GM12878 (cell line): ENCODE measurements at places on chromosomes 4 and X.

DNA sequence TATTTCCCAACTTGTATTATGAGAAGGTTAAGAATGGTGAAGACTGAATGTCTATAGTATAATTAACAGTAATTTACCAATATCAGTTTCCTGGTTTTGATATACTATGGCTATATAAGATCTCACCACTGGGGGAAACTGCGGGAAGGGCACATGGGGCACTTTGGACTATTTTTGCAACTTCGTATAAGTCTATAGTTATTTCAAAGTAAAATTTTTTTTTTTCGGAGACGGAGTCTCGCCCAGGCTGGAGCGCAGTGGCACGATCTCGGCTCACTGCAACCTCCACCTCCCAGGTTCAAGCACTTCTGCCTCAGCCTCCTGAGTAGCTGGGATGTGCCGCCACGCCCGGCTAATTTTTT, 46.1 kb downstream of the CXorf58 start:
- DNase-seq: no peak

DNA sequence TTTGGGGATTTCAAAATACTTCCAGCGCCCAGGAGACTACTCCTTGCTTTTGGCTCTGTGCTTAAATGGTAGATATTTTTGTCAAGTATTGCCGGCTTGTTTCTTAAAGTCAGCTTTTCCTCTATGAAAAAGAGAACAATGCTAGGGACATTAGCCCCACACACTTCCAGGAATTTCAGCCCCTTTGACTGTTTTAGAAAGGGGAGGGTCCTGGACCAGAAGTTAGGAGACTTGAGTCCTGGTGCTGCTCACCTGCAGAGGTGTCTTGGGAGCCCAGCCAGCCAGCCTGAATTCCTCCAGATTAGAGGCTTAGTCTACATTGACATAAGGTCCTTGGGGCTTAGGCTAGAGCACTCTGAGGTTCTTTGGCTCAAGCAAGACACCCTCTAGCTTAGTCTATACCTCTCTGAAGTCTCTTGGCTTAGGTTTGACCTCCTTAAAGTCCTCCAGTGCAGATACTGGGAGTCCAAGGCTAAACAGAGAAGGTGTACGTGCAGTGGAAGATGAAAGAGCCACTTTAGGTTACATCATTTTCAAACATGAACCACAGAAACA, 1.6 kb upstream of the SETD7 start:
- no peak for DNase-seq

- no peak for DNase-seq
Observed at GRCh38 chr4:89737888-89738287, 99.1 kb downstream of the SNCA start.

DNA sequence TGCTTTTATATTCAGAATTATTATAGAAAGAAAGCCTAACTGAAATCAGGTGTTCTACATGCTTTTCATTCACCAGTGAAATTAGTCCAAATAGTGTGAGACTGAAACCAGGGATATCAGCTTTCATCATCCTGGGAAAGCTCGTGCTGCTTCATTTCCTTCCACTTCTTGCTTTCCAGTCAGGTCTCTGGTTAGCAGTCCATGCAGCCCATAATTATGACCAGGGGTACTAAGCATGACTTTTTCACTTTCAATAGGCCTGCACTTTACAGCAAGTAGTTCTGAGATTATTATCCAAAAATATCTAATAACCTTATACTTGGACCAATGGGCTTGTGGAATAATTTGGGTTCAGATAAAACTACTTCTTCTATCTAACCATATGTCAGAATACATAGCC, 673.2 kb upstream of the MAGEB2 start:
- DNase-seq: no peak

DNA sequence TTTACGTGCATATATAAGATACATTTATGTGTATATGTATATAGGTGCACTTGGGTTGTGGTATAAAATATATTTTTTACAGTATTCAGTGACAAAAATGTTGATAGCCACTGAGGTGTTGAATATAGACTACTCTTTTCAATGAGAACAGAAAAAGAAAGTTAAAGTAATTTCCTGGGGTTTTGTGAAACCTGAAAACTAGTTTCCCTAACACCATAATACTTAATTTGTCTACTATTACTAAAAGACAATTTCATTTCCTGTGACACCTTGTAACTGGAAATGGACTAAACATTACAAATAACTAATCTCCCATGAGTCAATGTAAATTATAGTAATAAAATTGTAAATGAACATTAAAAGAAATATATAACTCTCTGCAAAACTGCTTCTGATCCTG, 32.0 kb upstream of the MAP9 start:
- no peak for DNase-seq

DNA sequence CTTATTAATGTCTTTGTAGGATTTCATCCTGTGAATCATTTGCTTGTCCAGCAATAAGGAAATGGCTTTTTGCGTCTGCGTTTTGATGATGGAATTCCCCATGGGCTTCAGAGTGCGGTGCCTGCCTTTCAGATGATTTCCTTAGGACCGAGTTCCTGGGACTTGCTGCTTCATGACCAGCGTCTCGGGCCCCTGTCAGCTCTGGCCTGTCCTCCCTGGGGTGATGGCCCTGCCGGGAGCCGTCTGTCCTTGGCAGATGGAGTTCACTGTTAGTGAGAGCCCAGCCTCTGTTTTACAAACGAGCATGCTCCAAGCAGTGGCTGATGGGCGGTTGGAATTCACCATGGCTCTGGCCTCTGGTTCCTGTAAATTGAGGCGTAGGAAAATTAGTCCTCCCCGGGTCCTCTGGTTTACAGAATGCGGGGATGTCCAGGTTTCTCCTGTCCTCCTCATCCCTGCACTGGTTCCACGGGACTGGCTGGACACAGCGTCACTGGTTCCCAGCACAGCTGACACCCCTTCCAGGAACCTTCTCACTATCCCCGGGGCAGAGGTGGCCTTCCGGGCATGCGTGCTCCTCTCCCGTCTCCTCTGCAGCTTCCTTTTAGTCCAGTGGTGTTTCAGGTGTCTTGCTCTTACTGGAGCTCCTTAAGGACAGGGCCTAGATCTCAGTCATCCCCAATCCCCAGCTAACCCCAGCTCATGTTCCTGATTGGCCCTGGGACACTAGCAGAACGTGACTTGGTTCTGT, 34.9 kb downstream of the TBC1D14 start:
- DNase-seq: no peak

DNA sequence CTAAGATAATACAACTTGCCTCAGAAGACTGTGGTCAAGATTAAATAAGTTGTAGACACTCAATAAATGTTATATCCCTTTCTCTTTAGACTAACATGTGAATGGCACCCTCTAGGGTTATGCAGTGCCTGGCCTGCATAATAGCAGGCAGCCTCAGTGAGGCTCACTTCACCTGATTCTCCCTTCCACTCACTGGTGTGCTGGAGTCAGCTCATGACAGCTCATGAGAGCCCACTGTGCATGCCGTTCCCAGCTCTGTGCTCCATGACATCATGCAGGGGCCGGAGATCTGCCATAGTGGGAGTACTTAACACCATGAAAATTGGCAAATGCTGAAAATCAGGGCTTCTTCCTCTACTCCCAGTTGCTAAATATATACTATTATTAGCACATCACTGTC, 64.5 kb downstream of the TEC start:
- DNase-seq: no peak

- no peak for DNase-seq
Observed at GRCh38 chrX:18448416-18448815, 23.0 kb downstream of the CDKL5 start.

DNA sequence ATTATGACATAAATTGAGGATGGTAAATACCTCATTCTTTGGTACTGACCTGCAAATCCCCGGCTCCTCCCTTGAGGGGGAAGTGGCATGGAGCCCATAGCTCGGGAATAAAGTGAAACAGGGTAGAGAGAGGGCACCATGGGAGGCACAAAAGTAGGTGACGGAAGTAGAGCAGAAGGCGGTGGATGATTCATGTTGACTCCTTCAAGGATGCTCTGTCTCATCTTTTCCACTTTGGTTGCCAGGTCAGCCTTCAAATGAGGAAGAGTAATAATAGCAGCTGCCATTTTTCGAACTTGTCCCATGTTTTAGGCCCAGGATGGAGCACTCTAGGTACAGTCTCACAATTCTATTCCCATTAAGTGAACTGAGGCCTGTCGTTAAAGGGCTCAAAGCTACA, 41.4 kb upstream of the PHF8 start:
- no peak for DNase-seq

DNA sequence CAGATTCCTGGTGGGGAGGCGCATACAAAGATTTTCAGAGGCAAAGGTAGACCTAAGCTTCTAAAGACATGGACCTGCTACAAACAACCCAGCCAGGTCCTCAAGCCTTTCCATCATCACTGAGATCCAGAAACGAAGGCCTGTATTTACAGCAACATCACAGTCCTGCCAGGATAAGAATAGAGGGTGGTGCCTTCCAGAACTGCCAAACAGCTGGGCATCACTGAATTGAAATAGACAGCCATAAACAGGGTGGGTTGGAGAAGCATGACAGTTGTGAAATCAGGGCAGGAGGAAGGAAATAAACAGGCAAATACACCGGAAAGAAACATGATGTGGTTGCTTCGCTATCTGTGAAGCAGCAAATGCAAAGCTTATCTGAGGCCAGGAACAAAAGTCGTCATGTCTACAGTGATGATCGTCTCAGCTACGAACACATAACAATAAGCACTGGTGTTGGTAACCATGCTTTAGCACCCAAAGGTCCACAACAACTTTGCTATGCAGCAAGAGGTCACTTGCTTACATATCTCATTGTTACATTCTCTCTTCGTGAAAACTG, 6.7 kb upstream of the TMEM154 start:
- no peak for DNase-seq

DNA sequence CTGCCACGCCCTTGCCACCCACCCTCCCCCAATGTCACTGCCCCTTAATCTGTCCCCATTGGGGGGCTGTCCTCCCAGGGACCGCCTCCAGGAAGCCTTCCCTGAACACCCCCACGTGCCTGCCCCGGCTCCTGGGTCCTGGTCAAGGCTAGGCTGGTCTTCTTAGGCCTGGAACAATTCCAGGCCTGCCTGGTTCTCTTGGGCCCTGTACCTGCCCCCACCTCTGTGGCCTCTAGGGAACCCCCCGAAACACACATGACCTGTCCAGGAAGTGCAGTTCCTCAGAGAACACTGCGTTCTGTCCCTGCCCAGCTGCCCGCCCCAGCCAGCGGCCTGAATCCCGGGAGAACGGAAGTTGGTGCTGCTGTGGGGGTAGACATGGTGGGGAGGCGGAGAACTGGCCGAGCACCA, 5.1 kb downstream of the MXD4 start:
- DNase-seq: no peak
